ENCODE measurements at places on chromosomes 11 and 22.

GRCh38 chr11:61914471-61915171 lies 2.7 kb downstream of the RAB3IL1 start:
- DNase-seq, result no peak

DNA sequence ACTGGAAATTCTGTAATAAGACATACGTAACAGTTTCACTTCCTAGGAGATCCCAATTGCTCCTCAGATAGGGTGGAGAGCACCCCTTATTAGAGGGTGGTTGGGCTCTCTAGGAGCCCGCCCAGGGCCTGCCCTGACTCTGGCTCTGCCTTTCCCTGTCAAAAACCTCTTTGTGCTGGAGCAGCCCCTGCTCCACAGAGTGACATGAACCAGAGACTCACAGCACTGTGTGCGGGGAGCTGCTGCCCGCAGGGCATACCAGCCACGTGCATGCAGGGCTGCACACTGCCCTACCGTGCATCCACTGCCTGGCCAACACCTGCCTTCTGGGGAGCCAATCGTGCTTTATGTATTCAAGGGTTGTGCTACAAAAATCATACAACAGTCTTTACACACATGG lies 24.3 kb downstream of the KCNQ1OT1 start:
- DNase-seq, result no peak

DNA sequence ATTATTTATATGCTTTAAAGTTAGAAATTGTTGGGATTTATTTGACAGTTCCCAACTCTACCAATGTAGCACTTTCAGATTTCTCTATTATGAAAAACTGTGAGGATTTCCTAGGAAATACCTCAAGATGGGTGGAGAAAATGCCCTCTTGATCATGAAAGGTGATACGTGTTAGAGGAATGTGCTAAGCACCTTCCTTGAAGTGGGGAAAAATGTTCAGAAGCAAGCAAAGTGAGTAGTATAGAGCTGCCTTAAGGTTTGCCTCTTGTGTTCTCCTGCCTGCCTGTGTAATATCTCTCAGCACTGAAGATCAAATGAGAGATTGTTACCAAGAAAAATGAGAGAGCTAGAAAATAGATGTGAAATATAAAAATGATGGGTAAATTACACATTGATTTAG lies 58.2 kb downstream of the YAP1 start:
- no peak for DNase-seq

DNA sequence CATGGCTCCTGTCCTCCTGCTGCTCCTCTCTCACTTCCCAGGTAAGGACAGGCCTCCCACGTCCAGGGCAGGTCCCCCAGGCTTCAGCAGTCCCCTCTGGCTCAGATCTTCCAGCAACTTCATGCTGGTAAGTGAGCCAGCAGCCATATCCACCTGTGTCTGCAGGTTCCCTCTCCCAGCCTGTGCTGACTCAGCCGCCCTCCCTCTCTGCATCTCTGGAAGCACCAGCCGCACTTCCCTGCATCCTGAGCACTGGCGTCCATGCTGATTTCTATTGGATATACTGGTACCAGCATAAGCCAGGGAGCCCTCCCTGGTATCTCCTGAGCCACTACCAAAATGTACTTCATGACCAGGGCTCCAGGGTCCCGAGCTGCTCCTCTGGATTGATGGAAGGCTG lies 19.0 kb downstream of the RFPL3 start:
- DNase-seq, result no peak

DNA sequence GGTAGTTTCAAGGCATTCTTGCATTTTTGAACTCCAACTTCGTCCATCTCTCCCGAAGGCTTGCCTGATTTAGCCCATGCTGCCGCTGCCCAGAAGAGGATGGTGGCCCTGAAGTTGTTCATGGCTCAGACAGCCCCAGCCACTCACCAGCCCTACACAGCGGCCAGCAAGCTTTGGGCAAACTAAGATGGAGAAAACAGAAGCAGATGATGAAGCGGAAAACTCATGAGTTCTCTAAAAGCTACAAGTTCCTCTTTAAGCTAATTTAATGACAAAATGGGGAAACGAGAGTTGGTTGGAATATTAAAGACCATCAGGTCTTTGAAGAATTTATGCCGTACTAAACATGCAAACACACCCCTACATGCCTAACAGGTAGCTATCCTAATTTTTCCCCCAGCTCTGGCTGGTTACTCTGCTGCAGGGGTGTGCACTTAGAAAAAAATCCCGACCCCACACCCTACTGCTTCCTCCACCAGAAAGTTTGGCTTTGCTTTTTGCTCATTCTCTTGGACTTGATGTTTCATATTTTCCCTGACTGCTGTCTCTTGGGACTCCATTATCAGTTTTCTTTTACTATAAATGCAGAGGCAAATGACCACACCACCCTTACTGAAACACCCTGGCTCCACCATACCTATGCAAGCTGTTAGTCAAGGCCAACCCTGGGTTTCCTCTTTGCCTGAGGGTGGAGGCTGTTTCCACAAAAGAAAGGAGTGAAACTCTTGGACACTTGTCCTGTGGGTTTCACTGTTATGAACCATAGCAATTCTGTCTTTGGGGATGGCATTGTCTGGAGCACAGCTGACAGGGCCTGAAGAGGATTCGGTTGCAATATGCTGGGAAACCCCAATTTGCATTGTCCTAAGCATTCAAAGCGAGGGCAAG lies at the start of gene MPEG1:
TSS of gene MPEG1 (minus strand) at position 184 of the 888 bp plus-strand sequence. CDS start at position 122, 62 bp downstream.
- no peak for DNase-seq

- no peak for DNase-seq
Measured at GRCh38 chr22:35733791-35734516, 16.3 kb downstream of the APOL5 start.

GRCh38 chr11:63179432-63180041 lies 35.5 kb upstream of the SLC22A24 start:
- no peak for DNase-seq

DNA sequence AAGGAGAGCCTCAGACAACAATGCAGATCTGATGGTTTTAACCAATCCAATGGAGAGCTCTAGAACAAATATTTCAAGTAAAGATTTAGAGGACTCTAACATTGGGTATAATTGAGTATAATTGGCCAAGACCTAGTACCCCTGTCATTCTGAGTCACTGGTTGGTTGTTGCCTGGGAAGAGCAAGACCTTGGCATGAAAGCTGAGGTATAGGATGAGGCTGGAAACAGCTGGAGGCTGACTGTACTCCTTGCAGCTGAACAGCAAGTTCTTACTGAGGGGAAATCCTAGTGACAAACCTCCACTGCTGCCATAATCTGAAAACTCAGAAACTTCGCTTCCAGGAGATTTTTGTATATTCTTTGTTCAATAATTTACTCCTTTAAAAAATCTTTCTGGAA lies 54.3 kb upstream of the MUC15 start:
- DNase-seq, result no peak

DNA sequence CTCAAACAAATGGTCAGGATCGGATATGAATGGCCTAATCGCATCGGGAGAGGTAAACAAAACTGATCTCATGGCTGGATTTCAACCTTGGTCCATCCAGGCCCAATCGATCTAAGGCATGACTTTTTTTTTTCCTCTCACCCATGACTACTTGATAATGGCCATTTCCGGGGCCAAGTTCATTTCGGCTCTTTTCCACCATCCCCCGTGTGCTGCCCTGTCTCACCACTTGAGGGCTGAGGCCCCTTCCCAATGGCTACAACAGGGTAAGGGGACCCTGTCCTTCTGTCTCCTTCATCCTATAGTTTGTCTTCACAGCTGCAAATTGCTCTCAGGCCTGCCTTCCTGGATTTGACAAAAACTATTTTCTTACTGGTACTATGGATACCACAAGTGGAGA lies 26.7 kb downstream of the GRAP2 start:
- no peak for DNase-seq

DNA sequence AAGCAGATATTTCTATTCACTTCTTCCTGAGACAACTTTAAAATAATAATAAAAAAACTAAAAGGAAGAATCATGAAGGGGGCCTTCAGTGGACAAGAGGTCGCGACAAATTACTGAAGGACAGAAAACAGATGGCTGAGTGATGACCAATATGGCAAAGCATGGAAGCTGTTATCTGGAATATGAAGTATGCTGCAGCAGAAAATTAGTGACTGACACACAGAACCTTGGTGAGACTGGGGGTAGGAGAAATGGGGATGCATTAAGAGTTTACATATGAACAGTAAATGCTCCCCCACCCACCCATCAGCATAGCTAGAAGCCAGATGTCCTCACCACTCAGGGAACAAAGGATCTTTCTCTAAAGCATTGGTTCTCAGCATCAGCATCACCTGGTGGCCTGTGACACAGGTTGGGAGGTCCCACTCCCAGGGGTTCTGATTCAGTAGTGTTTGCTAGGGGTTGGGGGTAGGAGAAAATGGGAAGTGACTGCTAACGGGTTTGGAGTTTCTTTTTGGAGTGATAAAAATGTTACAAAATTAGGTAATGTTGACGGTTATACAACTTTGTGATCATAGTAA lies 59.7 kb downstream of the NARS2 start:
- no peak for DNase-seq

GRCh38 chr22:22397292-22397870 lies 111.2 kb downstream of the ZNF280B start:
- DNase-seq, result no peak

DNA sequence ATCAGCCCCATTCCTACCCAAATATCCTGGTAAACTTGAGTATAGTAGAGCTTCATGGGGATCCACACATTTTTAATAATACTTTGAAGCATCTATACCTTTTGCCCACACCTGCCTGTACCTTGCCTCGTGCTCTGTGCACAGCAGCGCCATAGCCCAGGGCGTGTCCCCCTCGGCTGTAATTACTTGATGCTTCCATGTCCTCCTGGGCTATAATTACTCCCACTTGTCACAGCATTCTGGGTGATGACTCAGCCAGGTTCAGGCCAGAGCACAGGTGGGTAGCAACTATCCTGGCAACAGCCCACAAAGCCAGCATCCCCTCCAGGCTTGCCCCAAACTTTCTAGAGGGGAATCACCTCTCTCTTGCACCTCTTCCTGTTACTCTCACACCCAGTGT lies 23.7 kb upstream of the SLC36A4 start:
- DNase-seq, result no peak

GRCh38 chr11:46513934-46514342 lies 79.9 kb downstream of the AMBRA1 start:
- no peak for DNase-seq

- DNase-seq, result no peak
Measured at GRCh38 chr11:46690702-46691101, 9.7 kb downstream of the ARHGAP1 start.

DNA sequence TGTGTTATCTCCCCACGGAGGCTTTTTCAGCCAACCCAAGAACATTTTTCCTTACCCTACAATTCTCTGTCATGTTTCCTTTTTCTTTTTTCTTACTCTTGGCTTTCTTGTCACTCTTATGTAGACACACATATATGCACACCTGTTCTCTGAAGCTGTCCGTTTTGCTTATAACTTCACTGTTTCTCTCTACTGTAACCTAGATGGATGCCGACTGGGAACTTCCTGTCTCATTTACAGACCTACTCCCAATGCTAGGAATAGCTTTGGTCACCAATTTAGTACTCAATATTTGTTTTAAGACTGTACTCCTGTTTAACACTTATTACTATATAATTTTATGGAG lies 9.9 kb upstream of the CASP12 start:
- no peak for DNase-seq

- no peak for DNase-seq
Measured at GRCh38 chr22:49853981-49854831, 562 bp downstream of the ZBED4 start.

- no peak for DNase-seq
Measured at GRCh38 chr11:70717936-70718595, 319.7 kb downstream of the CTTN start.
